ENCODE measurements at places on chromosomes 4 and X. TPM values are rescaled to one million over a fixed set of nuclear protein-coding genes. Genes with fewer than 3 reads are reported as not detected.

Gene TMPRSS11B
- total RNA-seq: not detected

- no peak for DNase-seq
These were observed 44.8 kb downstream of the SMARCA1 start for GRCh38 chrX:129478516-129478915.

DNA sequence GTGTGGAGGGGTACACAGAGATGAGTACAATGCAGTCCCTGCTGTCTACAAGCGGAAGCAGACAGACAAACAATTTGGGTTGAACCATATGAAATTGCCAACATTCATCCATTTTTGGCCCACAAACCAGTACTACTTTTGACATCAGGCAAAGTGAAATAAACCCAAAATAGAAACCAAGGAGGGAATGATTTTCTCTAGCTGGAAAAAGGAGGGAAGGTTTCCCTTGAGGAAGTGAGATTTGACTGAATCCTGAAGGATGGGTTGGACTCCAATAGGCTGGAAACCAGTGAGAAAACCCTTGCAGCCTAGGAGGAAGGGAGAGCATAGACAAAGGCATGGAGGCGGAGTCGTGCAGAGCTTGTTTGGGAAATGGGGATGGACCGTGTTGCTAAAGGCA, 63.5 kb upstream of the PJA1 start:
- DNase-seq: no peak

DNA sequence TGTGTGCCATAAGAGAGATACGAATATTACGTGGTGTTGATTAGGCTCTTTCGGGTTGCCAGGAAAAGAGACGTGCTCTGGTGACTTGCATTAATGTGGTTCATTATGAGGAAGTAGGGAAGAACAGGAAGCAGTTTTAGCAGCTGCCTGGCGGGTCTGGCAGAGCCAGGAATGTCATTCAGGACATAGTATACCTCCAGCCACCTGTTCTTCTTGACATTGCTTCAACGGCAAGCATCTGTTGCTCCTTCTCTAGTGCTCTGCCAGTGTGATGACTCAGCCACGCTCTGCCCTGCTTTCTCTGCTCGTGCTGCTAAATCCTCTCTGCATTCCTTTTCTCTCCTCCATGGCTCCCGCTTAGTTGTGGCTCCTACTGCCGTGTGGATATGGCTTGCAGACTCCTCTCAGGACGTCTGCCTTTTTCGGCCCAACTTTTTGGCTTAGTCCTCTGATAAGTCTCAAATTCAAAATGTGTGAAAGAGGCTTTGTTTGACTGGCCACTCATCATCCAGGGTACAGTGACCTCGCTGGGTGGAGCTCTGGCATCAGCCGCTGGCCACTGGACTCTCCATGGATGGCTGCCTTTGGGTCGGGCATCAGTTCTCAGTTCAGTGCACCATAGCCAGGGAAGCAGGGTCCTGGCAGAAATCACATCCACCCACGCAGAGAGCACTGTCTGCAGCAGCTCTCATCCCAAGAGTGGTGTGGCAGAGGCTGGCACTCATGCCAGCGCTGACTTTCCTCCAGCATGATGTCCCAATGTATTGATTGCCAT, 89.3 kb upstream of the KLF3 start:
- no peak for DNase-seq

DNA sequence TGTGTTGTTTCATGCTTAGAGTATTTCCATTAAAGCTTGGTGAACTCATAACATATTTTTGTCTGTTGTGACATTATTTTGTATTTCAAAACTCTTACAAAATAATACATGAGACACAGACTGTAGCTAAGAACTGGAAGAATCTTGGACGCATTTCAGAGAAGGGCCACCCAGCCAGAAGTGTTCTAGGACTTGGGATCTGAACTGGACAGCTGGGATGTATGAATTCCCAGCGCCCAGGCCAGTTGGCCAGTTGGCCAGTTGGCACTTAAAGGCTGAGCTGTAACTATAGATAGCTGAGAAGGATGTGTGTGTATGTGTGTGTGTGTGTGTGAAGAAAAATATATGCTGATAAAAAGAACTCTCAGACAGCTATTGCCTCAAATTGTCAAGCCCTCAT, 193.4 kb upstream of the GPR101 start:
- DNase-seq: no peak

Gene C1QTNF7
- not detected for total RNA-seq

DNA sequence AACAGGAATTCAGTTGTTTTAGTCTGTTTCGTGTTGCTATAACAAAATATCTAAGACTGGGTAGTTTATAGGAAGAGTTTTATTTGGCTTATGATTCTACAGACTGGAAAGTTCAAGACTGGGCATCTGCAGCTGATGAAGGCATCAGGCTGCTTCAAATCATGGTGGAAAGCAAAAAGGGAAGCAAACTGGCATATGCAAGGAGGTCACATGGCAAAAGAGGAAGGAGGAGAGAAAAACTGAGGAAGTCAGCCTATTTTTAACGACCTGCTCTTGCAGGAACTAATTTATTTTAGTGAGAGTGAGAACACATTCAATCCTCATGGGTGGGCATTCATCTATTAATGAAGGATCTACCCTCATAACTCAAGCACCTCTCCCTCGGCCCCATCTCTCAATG, 363.1 kb upstream of the HS3ST1 start:
- no peak for DNase-seq

- no peak for DNase-seq
These were observed 108.0 kb upstream of the PCDH18 start for GRCh38 chr4:137640156-137640837.

GRCh38 chr4:1495416-1496115, 89.3 kb upstream of the NKX1-1 start:
- no peak for DNase-seq

Gene FGD1
- total RNA-seq: 0.06 TPM

Gene DKK2
- not detected for total RNA-seq

Gene NPY5R
- not detected for total RNA-seq

Gene KCNE5
- total RNA-seq: 0.17 TPM

Gene BTK
- not detected for total RNA-seq

DNA sequence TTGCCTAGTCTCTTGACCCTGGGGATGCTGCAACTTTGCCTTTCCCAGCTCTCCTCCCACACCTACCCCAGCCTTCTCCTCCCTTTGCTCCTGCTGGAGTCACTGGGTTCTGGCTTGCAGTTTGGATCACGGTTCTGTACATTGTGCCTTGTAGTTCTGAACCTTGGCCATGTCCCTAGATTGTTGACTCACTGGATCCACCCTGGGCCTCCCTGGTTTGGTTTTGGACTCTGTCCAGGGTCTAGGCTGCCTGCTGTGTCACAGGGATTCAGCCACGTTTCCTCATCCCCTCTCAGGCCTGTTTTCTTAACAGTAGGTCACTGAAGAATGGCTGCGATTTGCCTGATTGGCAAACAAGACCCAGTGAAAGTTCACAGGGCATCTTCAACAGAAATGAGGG, 11.5 kb upstream of the GABRE start:
- no peak for DNase-seq

Gene AWAT2
- total RNA-seq: not detected

DNA sequence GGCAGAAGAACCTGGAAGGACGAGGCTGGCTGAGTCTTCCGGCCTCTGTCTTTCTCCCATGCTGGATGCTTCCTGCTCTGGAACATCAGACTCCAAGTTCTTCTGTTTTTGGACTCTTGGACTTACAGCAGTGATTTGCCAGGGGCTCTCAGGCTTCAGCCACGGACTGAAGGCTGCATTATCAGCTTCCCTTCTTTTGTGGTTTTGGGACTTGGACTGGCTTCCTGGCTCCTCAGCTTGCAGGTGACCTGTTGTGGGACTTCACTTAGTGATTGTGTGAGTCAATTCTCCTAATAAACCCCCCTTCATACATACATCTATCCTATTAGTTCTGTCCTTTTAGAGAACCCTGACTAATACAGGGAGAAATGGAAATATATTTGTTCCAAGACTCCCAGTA, 265.8 kb downstream of the PCDH18 start:
- no peak for DNase-seq

DNA sequence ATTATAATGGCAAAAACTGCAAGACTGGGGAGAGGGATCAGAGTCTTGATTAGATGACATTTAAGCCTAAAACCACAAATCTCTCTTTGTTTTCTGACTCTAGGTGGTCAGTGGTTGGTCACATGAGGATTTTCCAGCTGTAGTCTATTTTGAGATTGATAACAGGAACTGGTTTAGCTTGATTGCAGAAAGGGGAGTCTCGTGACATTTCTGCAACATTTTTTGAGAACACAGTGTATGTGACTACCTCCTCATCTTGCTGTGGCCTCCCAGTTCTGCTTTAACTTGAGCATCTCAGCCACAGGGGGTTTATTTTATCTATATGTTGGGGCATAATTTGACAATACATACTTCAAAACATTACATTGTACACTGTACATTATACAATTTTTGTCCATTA, 726.4 kb upstream of the MAGEB2 start:
- DNase-seq: no peak

GRCh38 chr4:25663781-25664180, 8.1 kb downstream of the SLC34A2 start:
- DNase-seq: no peak

Gene P2RY8
- 99.1 TPM for total RNA-seq

Gene TMPRSS11D
- total RNA-seq: not detected

Gene S100G
- total RNA-seq: not detected

GRCh38 chr4:165312506-165312905, 15.0 kb upstream of the MSMO1 start:
- no peak for DNase-seq

DNA sequence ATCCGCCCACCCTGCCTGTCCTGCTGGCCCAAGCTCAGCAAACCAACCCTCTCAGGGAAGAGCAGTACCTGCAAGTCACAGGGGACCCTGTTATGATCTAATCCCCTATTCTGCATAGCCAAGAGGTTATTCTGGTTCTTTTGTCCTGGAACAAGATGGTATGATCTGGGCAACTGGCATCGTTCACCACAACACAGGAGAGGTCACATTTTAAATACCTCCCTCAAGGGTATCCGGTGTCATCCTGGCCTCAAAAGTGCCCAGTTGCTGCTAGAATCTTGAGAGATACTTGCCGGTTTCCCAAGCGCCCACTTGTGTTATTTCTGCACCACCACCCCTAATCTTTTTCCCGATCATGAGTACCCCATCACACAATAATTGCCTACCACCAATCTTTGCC, 497.5 kb downstream of the BCOR start:
- no peak for DNase-seq

Gene AFM
- not detected for total RNA-seq

GRCh38 chr4:161188578-161188977, 975.2 kb downstream of the FSTL5 start:
- DNase-seq: no peak

- DNase-seq: no peak
These were observed 2366.3 kb downstream of the PCDH7 start for GRCh38 chr4:33086331-33086925.

DNA sequence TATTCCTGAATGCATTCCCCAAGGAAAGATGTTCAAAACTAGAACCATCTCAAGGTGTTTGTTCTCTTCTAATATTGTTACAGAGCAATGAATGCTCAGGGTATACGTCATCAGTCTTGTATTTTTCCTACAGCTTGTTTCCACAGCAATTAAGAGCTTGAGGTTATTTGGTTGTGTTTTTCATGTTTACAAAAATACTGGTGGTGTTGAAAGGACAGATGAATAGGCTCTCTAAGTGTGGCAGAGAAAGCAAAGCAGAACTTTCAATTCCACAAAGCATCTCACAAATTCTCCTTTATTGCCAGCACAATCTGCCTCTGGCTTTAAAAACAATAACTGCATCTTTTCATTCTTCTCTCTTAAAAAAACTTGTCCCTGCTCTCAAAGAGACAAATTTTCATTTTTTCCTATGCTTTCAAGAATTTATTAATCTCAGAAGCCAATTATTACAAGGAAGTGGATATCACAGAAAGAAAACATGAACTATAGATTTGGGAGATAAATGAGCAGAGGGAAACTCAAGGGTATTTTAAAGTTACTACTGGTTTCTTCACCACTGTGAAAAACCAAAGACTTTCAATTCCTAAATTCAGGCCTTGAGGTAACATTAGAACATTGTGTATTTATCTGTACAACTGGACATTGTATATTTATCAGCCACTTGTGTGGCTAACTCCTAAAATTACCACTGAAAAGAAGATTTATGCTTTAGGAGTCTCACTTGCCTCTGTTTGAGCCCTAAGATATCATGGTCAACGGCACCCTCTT, 49.2 kb downstream of the DDX53 start:
- no peak for DNase-seq

DNA sequence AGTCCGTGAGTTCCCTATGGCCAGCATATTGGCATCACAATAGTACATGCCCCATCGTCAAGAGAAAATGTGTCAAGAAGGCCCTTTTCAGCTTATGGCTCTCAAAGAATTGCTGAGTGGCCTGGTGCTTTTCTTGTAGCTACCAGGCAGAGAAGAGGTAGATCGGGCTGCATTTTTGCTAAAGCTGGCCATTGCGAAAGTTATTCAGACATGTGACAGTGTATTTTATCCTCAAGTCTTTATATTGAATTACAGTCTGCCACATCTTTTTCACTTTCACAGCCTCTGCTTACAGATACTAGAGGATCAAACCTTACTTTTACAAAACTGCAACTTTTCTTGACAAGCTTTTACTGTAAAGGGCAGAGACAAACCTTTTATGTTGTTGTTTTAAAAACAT, 261.5 kb upstream of the IGFBP7 start:
- no peak for DNase-seq

- DNase-seq: no peak
These were observed 85.0 kb downstream of the CLNK start for GRCh38 chr4:10599574-10599973.

DNA sequence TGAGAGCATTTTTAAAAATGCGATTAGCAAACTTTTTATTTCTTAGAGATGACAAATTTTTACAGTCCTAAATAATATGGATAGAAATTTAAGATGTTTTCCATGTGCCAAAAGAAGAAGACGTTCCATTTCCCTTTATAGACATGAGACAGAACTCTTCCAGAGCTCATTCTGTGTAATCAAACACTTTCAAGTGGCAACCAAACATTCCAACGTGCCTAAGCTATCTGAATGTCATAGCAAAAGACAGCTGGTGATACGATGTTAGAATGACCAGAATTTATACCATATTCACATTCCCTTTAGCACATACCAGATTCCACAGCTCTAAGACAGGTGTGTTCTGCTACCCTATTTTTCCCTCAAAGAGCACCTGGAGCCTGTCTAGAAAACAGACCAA, 133.2 kb downstream of the ENOX2 start:
- DNase-seq: no peak

Measured in activated CD4-positive, alpha-beta T cell treated with anti-CD3 and anti-CD28 coated beads, Interleukin-2, amount 10 ng/mL, durations not matched to agents 7 days and 5 days (primary cell).